ENCODE measurements at places on chromosomes 12 and 14.

DNA sequence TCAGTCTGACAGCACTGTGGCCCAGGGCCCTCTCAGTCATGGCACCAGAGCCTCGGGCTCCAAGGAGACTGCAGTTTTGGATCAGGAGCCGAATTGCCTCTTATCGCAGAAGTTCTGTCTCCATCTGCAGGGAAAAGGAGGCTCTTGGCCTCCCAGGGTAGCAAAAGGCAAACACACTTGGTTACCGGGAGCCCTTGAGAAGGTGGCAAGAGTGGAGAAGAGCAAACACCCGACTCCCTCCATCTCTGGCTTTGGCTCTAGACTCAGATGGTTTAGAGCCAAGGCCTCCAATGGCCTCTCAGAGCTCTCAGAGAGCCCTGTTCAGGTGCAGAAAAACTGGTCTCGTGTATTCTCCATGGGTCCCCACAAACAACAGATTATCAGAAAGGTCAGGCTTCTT is 44.6 kb downstream of the NINJ2 start:
- DNase-seq: no peak

GRCh38 chr12:53053218-53054111 is 3.6 kb downstream of the TNS2 start:
- DNase-seq: peak; percentile 14

- DNase-seq: no peak
Measured at GRCh38 chr14:42715316-42715715, 1108.6 kb downstream of the LRFN5 start.

DNA sequence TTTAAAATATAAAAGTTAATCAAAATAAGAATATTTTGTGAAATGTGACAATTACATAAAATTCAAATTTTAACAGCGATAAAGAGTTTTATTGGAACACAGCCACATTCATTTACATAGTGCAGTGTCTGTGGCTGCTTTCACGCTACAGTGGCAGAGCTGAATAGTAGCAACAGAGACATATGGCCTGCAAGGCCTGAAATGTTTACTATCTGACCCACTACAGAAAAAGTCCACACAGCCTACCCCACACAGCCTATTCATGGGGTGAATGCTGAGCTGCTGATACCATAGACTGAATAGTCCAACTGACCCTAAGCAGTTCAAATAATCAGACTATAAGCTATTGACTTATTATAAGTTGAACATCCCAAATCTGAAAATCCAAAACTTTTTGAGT is 13.2 kb downstream of the GNS start:
- DNase-seq: no peak

DNA sequence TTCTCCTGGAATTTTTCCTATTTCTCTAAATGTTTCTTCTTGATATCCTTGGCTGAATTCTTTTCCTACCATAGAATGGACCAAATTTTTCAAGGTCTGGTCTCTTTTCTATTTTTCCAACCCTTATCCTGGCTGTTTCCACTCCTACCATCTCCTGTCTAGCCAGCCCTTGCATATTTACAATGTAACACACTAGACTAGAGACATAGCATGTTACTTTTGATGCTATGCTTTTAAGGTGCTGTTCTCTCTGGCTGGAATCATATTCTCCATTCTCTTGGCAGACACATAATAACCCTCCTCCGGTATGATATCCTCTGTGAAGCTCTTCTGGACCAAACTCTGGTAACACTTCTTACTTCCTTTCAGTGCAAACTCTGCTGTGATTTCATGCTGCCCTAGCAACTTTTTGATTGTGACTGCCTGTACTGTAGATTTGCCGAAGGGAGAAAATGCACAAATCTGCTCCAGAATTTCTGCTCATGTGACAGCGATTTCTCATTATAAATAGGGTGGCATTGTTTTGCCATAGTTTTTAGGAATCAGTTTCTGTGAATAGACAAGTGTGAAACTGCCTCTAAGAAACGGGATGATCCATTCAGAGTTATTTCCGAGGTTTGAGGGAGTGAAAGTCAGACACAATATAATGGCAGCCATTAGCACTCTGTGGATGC is 284.4 kb downstream of the MDGA2 start:
- DNase-seq: no peak

DNA sequence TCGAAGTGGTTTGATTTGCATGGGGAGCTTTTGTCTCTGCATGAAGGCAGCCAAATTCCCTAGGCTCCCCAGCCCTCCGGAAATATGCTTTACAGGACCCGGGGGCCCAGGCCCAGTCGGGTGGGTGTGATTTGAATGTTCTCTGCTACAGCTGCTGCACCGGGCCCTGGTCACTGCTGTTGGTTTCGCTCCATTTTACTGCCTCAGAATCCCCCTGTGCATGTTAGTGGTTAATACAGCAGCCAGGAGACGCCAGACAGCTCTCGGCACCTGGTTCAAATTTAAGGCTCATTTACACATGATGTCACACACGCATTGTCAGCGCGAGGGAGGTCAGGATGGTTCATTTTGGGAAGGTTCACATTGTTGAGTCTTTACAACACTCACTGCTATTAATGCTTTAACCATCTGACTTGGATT is 99.6 kb downstream of the SLC38A6 start:
- no peak for DNase-seq

DNA sequence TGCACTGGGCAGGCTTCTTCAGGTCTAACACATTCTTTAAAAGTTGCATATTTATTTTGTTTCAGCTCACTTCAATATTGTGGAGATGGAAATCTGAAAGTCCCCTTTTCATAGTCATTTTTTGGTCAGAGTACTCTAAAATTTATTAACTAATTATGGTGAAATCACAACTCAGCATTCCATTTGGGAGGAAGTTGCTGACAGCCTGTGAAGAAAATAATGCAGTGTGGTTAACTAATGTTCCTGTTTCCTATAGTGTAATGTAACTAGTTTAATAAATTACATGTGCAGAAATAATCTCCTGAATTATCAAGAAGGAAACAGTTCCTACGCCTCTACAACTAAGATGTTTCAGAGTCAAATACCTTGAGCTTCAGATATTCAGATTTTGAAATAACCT is 17.1 kb downstream of the LRFN5 start:
- no peak for DNase-seq
